Mucosa of gallbladder (tissue), 1 donor: ENCODE measurements at places on chromosomes 3 and 15. TPM values are rescaled to one million over a fixed set of nuclear protein-coding genes. Genes with fewer than 3 reads are reported as not detected.

GRCh38 chr15:92682741-92683510 is 27.4 kb upstream of the FAM174B start:
- no peak for DNase-seq

GRCh38 chr15:68499620-68500312 is 67.8 kb upstream of the ITGA11 start:
- DNase-seq = no peak

GRCh38 chr3:80553211-80553610 is 785.4 kb upstream of the ROBO1 start:
- no peak for DNase-seq

- DNase-seq = no peak
Observed at GRCh38 chr15:57890878-57891277, 174.6 kb downstream of the ALDH1A2 start.

GOLGA8T gene
- 0.66 TPM for total RNA-seq

GRCh38 chr3:55449527-55449926 is 37.6 kb downstream of the WNT5A start:
- DNase-seq = no peak

KIF7 gene
- total RNA-seq = 6.1 TPM

DNA sequence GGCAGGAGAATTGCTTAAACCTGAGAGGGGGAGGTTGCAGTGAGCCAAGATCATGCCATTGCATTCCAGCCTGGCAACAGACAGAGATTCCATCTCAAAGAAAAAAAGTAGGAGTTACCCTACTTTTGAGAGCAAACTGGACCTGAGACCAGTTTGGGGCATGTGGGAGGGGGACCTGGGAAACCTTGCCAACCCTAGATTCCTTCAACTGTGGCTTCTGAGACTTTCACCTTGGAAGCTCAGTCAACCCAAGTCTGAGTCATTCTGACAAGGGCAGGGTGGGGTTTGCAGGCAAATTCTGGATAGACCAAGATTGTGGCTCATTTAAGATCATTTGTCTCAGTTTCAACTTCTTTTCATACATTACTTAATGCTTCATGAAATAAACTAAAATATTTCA is 23.8 kb upstream of the SIAH2 start:
- DNase-seq = no peak

DNA sequence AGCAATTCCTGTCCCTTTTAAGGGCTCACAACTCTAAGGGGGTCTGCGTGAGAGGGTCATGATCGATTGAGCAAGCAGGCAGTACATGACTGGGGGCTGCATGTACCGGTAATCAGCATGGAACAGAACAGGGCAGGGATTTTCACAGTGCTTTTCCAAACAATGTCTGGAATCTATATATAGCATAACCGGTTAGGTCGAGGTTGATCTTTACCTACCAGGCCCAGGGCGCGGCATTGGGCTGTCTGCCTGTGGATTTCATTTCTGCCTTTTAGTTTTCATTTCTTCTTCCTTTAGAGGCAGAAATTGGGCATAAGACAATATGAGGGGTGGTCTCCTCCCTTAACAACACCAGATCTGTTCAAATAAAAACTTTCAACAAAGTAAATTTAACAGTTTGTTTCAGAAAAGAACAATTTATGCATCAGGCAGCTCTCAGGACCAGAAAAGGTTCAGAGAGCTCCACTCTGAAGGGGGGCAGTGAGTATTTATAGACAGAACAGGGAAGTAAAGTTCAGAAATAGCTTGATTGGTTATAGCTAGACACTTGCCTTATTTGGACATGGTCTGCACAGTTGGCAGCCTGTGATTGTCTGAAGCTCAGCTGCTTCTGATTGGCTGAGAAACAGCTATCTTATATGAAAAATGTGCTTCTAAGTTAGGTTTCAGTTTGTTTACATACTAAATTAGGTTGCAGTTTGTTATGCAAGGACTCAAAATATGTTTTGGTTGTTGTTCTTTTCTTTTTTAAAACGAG is 17.2 kb upstream of the B4GALT4 start:
- DNase-seq = no peak

DNA sequence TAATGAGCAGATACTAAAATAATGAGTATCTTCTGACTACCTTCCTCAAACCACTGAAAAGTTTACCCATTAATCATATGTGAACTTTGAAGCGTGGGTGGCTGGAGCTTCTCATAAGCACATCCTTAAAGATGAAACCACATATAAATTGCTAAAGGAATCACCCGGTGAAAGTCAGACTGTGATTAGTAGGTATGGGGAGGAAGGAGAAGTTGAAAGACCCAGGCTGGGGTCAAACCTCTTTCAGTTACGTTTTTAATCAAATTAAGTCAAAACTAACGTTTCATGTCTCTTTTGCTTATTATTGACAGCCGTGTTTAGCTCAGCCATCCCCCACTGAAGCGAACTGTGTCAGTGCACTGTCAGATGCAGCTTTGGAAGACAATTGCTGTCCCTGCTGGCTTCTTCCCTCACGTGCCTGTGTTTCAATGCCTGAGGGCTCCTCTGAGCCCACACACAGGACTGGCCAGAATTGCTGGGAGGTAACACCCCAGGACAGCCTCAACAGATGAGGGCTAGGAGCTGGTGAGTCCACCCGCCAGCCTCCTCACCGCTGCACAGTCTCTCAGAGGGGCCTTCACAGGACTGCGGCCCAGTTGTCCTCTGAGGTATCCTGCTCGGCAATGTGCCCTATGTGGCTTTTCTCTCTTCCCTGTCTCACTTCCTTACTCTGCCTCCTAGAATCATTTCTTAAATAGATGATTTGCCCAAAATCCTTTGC is 29.3 kb upstream of the SH3BP5 start:
- DNase-seq = no peak

CD96 gene
- total RNA-seq = 7.5 TPM

AADACL2 gene
- total RNA-seq = 0.14 TPM

DPPA2 gene
- not detected for total RNA-seq

GRCh38 chr3:195270079-195270816 is 711 bp downstream of the XXYLT1 start:
- DNase-seq = peak; percentile 29

DNA sequence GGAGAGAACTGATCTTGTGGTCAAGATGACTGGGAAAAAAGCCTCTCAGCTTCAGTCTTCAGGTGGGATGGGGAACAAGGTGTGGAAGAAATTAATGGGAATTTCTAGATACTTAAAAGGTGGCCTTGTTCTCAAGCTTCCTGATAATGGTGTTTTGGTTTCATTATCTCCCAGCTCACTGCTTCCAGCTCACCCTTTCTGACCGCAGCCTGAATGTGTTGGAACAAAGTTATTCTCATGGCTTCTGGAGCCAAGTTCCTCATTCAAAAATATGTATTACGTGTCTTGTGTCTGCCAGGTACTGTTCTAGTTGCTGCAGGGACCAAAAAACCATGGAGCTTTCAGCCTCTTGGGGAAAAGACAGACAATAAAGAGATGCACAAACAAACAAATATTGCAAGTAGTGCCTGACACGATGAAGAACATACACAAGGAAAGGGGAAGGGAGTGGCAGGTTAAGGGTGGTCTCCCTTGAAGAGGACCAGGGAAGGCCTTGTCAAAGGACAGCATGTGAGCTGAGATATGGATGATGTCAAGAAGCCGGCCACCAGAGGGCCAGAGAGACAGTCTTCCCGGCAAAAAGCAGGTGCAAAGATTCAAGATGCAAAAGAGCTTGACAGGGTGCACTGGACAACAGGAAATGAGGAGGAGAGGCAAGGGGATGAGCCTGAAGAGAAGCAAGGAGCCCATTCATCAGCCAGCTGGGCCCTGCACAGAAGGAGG is 35.5 kb downstream of the ARRDC4 start:
- DNase-seq = no peak

DNA sequence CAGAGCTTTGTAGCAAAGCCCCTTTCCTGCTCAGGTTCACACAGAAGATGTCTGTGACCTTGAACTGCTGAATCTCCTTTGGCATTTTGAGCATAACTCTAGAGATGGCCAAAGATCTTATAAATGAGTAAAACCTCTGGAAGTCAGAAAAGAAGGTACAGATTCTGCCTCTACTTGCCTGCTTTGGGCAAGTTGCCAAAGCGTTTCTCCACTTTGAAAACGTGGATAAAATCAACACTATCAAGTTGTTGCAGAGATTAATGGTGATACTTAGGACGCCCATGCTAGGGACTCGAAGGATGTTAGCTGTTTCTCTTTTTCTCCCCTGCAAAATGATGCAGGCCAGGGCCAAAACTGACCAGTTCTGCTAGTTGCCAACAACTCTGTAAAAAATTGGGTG is 68.0 kb upstream of the CMTM7 start:
- no peak for DNase-seq

OTOL1 gene
- total RNA-seq = not detected

GPR160 gene
- total RNA-seq = 36.3 TPM

GRCh38 chr3:52805270-52806039 is 10.9 kb downstream of the ITIH3 start:
- DNase-seq = no peak

GRCh38 chr3:37861620-37862041 is at the start of gene CTDSPL:
Gene CTDSPL, plus strand, starts transcription at chr3:37861880. Its CDS starts 320 bp downstream, at chr3:37862200.
- DNase-seq = no peak

DNA sequence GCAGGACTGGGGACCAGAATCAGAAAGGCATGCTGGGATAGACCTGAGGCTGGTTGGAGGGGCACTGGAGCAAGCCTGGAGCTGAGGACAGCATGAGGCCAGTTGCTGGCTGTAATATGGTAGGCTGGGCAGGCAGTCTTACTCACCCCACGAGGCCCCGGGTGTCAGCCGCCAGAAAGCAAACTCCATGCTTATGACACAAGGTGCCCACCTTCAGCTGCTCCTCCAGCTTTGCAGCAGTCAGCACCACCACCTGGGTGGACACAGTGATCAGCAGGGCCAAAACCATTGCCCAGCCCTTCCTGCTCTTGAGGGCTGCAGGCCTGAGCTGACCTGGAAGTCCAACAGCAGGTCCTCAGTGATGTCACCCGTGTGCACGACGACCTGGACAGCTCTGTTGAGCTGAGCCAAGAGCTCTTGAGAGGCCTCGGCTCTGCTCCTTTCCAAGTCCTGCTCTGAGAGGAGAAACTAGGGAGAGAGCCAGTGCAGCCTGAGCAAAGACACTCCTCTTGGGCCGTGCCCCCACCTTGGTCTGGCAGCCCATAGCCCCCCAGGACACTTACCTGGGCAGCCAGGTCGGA is 747 bp downstream of the UBA7 start:
- DNase-seq = no peak

KLHL6 gene
- total RNA-seq = 3.7 TPM

DNA sequence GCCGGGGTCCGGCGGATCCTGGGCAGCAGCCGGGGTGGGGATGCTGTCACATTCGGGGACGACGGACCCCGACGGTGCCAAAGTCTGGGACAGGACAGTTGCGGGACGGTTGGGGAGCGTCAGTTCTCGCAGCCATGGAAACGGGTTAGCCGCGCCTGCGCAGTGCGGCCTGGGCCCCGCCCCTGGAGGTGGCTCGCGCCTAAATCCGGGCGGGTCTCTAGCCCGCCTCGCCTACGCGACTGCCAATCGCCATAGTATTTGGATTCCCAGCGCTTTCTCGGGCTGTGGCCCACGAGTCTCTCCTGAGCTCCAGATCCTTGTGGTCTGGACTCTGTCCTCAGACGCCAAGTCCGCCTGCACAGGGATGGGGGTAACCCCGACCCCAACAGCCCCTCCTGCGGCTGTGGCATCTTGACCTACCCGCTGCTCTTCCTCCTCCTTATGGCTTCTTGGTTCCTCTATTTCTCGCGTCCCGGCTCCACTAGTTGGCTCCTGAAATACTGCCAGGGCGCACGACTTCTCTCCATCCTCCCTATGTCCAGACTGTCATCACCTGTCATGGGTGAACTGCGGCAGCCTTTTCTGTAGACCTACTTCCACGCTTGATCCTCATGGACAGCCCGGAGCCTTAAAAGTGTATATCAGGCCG is at the start of gene ZMYND10:
TSS of gene ZMYND10 (minus strand) at position 147 of the 649 bp plus-strand sequence. CDS start 153 bp downstream, outside the sequence.
- no peak for DNase-seq

- no peak for DNase-seq
Observed at GRCh38 chr15:83287541-83288027, 3.1 kb upstream of the BNC1 start.

DNA sequence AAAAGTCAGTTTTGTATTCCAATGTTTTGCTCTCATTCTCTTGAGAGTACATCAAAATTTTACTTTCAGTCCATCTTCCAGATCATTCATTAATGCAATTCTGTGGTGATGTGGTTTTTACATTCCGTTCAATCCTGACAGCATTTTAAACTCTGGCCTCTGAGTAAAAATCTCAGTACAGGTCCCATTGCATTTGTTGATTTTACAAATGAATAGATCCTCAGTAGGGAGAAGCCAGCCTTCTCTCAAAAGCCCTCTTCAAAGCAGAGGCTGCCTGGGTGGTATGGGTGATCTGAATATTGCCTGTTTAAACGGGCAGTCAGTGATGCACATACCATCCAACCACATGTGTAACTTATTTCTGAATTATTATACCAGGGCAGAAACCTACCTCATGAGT is 72.5 kb upstream of the TSC22D2 start:
- no peak for DNase-seq

DNA sequence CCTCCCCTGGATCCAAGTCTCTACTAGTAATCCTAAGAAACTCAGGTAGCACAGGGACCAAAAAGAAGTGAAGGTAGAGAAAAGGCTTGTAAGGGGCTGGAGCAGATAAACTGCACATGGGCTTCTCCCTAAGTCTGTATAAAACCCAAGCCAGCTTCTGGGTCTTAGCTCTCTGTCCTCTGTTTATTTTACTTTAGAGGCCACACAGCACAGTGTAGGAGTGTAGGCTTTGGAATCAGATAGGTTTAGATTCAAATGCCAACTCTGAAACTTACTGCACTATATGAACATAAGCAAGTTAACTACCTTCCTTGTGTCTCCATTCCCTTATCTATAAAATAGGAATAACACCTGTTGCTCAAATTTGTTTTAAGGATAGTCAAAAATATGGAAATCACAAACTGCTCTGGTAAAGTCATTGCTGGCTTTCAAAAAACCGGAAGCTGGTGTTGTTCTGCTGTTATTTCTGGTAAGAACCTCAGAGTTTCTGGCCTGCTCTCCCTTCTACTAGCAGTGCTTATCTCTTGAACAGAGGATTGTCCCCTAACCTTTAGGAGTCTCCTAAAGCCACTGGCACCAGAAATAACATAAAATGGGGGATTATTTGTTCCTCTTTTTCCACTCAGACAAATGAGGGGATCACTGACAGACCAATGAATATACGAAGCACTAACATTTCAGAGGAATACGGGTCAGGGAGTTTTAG is 33.8 kb downstream of the PIK3R4 start:
- no peak for DNase-seq

- DNase-seq = no peak
Observed at GRCh38 chr3:139108253-139108969, 63.7 kb upstream of the PRR23C start.

- DNase-seq = no peak
Observed at GRCh38 chr3:144415492-144415891, 443.9 kb downstream of the DIPK2A start.

- no peak for DNase-seq
Observed at GRCh38 chr3:180068023-180068422, 31.3 kb upstream of the PEX5L start.

- DNase-seq = peak; percentile 63
Observed at GRCh38 chr3:50194128-50194902, 2.9 kb downstream of the GNAT1 start.

- DNase-seq = no peak
Observed at GRCh38 chr3:14253707-14254382, 75.2 kb downstream of the LSM3 start.

TMEM40 gene
- not detected for total RNA-seq

- DNase-seq = no peak
Observed at GRCh38 chr3:27456554-27456953, 27.6 kb downstream of the SLC4A7 start.
